Frontal cortex (tissue), 4 donors: ENCODE measurements at places on chromosomes 1 and 21.

DNA sequence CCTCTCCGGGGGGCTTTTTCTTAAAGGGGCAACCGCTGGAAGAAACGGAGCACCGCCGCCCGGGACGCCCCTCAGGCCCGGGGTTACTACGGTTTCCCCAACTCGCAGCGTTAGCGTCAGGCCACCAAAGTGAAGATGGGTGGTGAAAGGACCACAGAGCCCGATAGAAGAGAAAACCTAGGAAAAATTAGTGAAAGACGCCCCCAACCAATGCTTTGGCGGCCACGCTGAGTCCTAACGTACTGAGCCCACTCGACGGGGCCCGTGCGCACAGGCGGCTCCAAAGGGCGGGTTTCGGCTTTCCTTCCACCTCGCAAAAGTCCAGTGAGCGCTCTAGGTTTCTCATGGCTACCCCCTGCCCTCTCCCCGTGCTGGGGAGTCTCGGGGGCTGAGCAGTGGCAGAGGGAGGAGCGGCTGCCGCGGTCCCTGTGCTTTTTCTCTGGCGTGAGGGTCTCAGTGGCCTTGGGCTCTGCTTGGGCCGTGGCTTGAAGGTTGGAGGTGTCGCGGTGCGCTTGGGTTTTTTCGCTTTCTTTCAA is 12.2 kb upstream of the SPEN start:
- no peak for DNase-seq

DNA sequence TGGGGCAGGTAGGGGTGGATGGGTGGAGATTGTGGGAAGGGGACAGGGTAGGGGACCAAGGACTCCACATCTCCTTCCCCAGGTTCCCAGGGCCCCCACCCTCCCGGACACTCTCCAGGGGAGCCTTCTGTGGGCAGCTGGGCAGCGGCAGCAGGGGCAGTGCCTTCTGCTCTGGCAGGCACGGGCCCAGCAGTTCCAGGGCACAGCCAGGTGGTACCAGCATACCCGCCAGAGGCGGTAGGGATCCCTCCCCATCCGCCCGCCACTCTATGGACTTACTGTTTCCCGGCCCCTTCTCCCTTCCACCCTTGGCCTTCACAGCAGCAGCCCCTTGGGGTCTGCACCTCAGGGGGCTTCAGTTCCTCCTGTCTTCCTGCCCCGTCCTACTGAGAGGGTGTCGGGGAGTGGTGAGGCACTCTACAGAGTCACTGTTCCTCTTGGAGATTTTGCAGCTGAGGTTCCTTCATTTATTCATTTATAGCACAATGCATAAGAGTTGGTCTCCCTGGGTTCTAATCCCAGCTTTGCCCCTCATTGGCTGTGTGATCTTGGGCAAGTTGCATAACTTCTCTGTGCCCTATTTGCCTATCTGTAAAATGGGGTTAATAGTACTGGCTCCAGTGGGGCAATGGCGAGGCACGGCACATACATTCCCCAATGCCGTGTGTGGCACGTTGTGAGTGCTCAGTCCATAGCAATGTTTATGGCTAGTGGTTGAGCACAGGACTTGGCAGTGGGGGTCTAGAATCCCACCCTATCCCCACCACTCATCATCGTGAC is 17.0 kb downstream of the C1orf167 start:
- DNase-seq: no peak

DNA sequence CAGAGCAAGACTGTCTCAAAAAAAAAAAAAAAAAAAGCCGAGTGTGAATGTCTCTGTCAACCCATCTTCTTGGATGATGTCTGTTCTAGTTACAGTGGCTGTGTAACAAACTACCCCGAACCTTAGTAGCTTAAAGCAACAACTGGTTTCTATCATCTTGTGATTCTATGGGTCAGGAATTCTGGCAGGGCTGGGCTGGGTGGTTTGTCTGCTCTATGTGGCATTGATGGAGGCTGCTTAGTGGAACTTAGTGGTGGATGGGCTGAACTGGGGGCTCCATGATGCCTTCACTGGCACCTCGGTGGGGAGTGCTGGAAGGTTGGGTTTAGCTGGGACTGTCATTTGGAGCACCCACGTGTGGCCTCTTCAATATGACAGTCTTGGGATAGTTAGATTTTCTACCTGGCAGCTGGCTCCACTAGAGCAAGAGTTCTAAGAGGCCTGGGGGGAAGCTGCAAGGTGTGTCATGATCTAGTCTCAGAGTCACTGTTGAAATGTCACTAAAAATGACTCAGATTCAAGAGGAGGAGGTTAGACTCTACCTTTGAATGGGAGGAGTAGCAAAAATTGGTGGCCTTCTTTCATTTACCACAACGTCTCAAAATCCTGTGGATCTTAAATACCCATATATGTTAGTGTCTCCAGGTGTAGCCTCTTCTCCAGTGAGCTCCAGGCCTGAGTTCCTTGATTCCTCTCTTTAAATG is 18.6 kb downstream of the ACOT11 start:
- DNase-seq: no peak

- DNase-seq: no peak
Observed at GRCh38 chr1:201335174-201335870, 42.2 kb downstream of the TNNT2 start.

DNA sequence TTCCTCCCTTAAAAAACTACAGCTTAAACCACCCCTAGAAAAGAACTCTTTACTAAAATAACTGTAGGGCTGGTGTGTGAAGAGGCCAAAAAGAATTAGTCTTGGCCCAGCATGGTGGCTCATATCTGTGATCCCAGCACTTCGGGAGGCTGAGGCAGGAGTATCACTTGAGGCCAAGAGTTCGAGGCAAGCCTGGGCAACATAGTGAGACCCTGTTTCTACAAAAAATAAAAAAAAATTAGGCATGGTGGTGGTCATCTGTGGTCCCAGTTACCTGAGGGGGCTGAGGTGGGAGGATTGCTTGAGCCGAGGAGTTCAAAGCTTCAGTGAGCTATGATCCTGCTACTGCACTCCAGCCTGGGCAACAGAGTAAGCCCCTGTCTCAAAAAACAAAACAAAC is 44.9 kb downstream of the BCAR3 start:
- DNase-seq: no peak

- no peak for DNase-seq
Observed at GRCh38 chr1:57544345-57544744, 120.5 kb upstream of the DAB1 start.

GRCh38 chr1:25220666-25221065 is 11.6 kb downstream of the SYF2 start:
- DNase-seq: no peak

DNA sequence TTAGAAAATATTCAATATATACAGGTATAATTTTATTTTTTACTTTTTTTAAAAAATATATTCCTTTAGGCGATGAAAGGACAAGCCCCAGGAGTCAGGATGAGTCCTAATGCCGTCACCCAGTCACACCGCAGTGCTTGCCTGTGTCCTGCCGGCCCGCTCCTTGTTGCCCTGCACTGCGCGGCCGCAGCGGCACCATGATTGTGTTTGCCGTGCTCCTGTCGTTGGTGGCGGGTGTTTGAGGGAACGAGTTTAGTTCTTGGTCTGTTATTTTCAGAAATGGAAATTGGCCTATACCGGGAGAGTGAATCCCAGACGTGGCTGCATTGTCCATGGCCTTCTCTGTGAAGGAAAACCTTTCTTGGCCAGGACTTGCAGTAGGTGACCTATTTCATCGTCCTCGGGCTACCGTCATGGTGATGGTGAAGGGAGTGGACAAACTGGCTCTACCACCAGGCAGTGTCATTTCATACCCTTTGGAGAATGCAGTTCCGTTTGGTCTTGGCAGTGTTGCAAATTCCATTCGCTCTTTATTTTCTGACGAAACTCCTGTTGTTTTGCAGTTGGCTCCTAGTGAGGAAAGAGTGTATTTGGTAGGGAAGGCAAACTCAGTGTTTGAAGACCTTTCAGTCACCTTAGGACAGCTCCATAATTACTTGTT is 45.9 kb upstream of the CRB1 start:
- DNase-seq: no peak

- no peak for DNase-seq
Observed at GRCh38 chr1:58586271-58586670, 9.2 kb upstream of the TACSTD2 start.

GRCh38 chr1:100423832-100424337 is 71.6 kb downstream of the CDC14A start:
- DNase-seq: no peak
